ENCODE measurements at places on chromosomes 3 and 15. TPM values are rescaled to one million over a fixed set of nuclear protein-coding genes. Genes with fewer than 3 reads are reported as not detected.

MYO5C gene
- total RNA-seq, result 56.3 TPM

DNA sequence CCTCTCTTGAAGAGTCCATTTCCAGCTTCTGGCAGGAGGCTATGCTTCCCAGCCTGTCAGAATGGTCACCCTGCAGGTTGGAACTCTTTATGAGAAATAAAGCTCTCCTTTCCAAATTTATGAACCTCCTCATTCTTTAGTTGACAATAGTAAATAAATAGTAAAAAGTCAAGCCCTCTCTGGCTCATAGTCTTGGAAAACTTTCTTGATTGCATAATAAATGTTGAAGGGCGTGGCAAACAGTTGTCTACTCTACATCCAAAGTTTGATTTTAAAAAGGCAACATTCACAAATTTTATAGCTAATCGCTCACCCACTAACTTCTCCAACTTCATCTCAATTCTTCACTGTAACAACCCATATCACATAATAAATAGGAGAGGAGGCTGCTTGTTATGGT, 58.8 kb downstream of the MCF2L2 start:
- DNase-seq, result no peak

DNA sequence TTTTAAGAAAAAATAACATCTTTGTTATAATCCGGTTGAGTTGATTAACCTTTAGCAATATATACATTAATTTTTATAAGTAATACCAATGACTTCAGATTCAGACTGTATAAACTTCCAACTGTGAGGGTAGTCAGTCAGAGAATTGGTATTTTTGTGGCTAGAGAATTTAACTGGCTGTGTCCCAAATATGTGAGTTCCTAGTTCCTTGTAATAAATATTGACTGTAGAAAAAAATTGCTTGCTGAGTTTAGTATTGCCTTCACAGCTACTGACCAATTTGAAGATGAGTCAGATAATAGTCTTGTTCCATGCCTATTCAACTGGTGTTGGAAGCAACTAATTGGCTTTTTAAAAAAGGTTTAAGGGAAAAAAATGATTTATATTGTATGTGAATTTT, 210.8 kb downstream of the GAP43 start:
- DNase-seq, result no peak

DNA sequence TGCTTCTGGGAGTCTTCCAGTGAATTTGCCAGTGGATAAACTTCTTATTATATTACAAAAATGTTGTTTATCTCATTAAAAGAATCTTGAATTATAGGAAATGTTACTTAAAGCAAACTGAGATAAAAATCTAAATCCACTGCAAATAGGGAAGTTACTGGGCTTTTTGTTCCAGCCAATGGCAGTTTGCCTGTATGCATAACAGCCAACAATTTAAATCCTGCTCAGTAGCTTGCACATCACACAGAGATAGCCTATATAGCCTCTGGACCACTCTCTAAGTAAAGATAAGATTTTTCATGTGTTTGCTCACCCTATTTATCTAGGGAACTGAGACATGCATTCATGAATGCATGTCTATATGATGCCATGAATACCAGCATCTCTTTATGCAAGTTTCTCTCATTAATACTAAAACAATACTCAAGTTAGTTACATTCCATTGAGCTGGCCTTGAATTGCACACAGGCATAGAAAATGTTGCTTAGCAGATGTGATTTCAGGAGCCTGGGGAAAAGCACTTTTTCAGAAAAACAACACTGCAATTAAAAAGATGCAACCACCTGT, 92.1 kb upstream of the GPR149 start:
- DNase-seq, result no peak

- DNase-seq, result peak; percentile 81
Measured at GRCh38 chr15:70488002-70488605, 275.3 kb downstream of the UACA start.

Data from ureter (tissue), 1 donor.